ENCODE measurements at places on chromosomes 12 and 14.
A peak's percentile ranks its signal among the peaks of the same experiment; 100 is the strongest.

- DNase-seq = no peak
These were observed 32.0 kb upstream of the VASH1 start for GRCh38 chr14:76729258-76729657.

- DNase-seq = no peak
These were observed 18.1 kb downstream of the JAG2 start for GRCh38 chr14:105150368-105151083.

- peak; percentile 93 for DNase-seq
These were observed at the start of gene INF2 for GRCh38 chr14:104689109-104689880. Gene INF2, plus strand, starts transcription at chr14:104689618. Its CDS starts 11,748 bp downstream, at chr14:104701366.

GRCh38 chr12:132488127-132489077 is 1.5 kb upstream of the FBRSL1 start:
- DNase-seq = no peak

- no peak for DNase-seq
These were observed 86.9 kb upstream of the CLEC14A start for GRCh38 chr14:38342803-38343202.

Measured in D721Med (cell line).